SJSA1 (cell line): ENCODE measurements at places on chromosomes 3 and 15. TPM values are rescaled to one million over a fixed set of nuclear protein-coding genes. Genes with fewer than 3 reads are reported as not detected.

The GCNT3 gene
- 0.13 TPM in 1 of 2 replicates, not detected in the other for total RNA-seq

The ADCY5 gene
- total RNA-seq, result 0.16 and 0.82 TPM in 2 replicates

GRCh38 chr3:81888914-81889557 is 127.6 kb upstream of the GBE1 start:
- no peaks in the 10 kb centered on the region for H3K36me3 ChIP-seq
- no peak for DNase-seq
- no peaks in the 10 kb centered on the region for H3K4me1 ChIP-seq
- no peaks in the 10 kb centered on the region for H3K27me3 ChIP-seq
- no peak overlapping the region for H3K27ac ChIP-seq

The GABRG3 gene
- total RNA-seq, result not detected in 2 replicates

DNA sequence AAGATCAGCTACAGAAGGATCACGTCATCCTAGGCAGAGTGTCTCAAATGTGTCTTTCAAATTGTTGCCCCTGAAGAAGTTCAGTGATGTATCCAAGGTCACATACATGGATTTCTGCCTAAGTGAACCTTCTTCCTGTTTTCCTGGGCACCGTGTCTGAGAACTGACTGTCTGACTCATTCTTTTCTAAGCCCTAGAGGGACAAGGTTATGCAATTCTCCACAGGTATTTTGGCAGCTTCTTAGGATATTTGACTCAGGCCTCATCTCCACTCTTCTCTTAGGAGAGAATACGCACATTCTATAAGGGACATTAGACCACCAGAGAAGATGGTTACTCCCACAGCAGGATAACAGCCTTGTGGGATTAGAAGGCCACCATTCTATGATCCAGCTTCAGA is 391.9 kb upstream of the THBS1 start:
- peak; percentile 60 for DNase-seq
- peak overlapping the region; percentile 39 for H3K27ac ChIP-seq
- H3K4me3 ChIP-seq, result no peak overlapping the region
- no peaks in the 10 kb centered on the region for H3K36me3 ChIP-seq

DNA sequence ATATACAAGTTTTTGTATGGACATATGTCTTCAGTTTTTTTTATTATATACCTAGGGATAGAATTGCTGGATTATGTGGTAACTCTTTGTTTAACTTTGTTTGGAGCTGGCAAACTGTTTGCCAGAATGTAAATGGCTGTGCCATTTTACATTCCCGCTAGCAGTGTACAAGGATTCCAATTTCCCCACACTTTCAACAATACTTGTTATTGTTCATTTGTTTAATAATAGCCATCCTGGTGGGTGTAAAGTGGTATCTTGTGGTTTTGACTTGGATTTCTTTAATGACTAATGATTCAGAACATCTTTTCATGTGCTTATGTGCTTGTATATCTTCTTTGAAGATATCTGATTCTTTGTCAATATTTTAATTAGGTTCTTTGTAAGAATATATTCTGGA is 64.4 kb downstream of the ZNF609 start:
- H3K27ac ChIP-seq, result no peak overlapping the region
- peaks cover 22% of the 10 kb centered on the region for H3K4me1 ChIP-seq
- no peak for DNase-seq
- no peaks in the 10 kb centered on the region; the same call in 1 of the 2 replicates for H3K36me3 ChIP-seq
- no peaks in the 10 kb centered on the region for H3K27me3 ChIP-seq

The SNTN gene
- not detected in 2 replicates for total RNA-seq

GRCh38 chr3:97059168-97059567 is 244.8 kb downstream of the EPHA6 start:
- no peak for DNase-seq
- no peaks in the 10 kb centered on the region for H3K27me3 ChIP-seq
- H3K27ac ChIP-seq, result no peak overlapping the region
- H3K36me3 ChIP-seq, result no peaks in the 10 kb centered on the region
- H3K4me3 ChIP-seq, result no peak overlapping the region

The ASB14 gene
- not detected in 2 replicates for total RNA-seq

- DNase-seq, result no peak
- H3K27ac ChIP-seq, result no peak overlapping the region
- H3K4me3 ChIP-seq, result no peak overlapping the region
- 0 out of 2 replicates have a peak, but pooled peaks cover 3% of the 10 kb centered on the region for H3K4me1 ChIP-seq
- H3K36me3 ChIP-seq, result no peaks in the 10 kb centered on the region
- no peaks in the 10 kb centered on the region for H3K27me3 ChIP-seq
Measured at GRCh38 chr3:8723612-8724011, 10.0 kb upstream of the CAV3 start.

GRCh38 chr3:129557548-129557894 is 14.5 kb downstream of the H1-8 start:
- no peaks in the 10 kb centered on the region for H3K27me3 ChIP-seq
- H3K27ac ChIP-seq, result no peak overlapping the region
- DNase-seq, result no peak
- H3K4me3 ChIP-seq, result no peak overlapping the region

The CYP1A2 gene
- total RNA-seq, result not detected in 2 replicates

DNA sequence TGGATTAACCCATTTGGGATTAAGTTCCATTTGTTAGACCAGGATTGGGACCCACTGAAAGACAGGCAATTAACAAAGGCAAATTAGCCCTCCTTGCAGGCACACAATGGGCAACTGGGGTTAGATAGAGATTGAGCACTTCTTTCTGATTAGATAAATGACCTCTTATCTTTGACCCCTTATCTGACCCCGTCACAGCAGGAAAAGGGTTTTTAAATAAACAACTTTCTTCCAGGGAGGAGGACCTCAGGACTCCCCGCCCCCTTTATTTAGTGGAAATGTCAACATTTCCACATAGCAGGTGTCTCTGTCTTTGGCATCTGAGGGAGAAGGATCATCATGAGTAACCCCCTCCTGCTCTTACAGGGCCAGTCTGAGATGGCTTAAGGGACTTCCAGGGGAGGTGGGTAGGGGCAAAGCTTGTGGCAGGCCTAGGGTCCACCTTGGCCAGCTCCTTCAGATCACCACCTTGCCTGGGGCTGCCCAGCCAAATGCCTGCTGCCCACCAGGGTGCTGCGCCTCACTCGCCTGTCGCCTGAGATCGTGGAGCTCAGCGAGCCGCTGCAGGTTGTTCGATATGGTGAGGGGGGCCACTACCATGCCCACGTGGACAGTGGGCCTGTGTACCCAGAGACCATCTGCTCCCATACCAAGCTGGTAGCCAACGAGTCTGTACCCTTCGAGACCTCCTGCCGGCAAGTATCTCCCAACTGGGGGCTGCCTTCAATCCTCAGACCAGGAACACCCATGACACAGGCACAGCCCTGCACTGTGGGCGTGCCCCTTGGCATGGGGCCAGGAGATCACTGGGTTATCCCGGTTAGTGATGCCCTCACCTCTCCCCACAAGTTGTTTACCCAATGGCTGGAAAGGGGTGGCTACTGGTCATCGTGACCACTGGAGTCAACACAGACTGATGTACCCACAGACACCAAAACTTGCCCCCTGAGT is 2.6 kb upstream of the WDR6 start:
- no peak overlapping the region for H3K27ac ChIP-seq
- H3K36me3 ChIP-seq, result peaks cover 8% of the 10 kb centered on the region; the same call in 1 of the 2 replicates
- peaks cover 14% of the 10 kb centered on the region for H3K4me1 ChIP-seq
- no peak for DNase-seq

The MRPS11 gene
- total RNA-seq, result 58.2 and 65.3 TPM in 2 replicates

- H3K27me3 ChIP-seq, result no peaks in the 10 kb centered on the region
- H3K36me3 ChIP-seq, result no peaks in the 10 kb centered on the region
- no peak overlapping the region; the same call in 1 of the 2 replicates for H3K27ac ChIP-seq
- peaks cover 44% of the 10 kb centered on the region for H3K4me1 ChIP-seq
Measured at GRCh38 chr3:126780666-126781065, 76.6 kb downstream of the CHCHD6 start.

DNA sequence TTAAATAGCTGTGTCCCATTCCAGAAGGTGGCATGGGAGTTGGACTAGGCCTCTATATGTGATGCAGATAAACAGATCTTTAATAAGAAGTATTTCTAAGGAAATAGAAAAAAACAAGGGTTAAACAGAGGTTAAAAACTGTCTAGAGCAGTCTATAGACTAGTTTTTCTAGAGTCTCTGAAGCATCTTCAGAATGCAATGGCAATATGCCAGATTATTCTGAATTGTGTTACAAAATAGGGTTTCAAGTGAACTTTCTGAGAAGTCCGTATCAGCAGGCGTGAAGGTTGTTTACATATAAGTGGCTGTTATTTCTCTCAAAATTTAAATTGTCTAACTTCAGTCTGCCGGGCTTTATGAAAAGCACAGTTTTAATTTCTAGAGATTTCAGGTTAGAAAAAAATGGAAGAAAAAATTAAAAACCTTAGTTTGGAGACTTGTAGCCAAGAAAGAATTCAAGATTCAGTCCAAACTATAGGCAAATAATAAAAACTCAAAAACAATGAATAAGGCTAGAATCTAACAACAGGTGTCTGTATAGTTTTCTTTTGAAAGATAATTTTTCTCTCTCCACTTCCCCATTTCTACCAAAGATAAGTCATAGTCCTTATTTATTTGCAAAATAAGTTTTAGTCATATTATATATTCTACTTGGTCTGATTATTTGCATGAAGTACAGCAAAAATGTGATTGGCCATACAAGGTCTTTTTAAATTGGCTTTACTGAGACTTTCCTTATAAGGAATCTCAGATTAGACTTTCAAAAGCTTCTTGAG is 55.2 kb downstream of the OSTN start:
- no peak overlapping the region for H3K27ac ChIP-seq
- H3K4me3 ChIP-seq, result no peak overlapping the region
- no peaks in the 10 kb centered on the region for H3K36me3 ChIP-seq
- no peaks in the 10 kb centered on the region; the same call in 1 of the 2 replicates for H3K4me1 ChIP-seq
- no peak for DNase-seq
